Natural killer cell (primary cell): ENCODE measurements at places on chromosomes 5 and 9.

DNA sequence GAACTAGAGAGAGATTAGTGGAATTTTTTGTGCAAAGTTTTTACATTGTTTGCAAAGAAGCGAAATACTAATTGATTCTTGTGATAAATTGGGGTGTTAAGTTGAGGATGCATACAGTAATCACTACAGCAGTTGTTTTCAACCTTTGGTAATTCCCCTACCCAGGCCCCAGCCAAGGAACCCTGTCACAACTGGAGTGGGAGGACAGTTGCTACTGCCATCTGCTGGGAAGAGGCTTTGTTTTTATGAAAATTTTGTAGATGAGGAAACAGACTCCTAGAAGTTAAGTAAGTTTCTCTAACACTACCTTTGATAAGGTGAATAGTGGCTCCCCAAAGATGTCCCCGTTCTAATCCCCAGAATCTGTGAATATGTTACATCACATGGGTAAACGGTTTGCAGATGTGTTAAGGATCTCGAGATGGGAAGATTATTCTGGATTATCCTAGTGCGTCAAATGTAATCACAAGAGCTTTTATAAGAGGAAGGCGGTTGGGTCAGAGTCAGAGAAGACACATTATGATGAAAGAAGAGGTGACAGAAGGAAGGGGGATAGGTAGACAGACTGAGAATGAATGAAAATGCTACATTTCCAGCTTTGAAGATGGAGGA, 34.0 kb upstream of the PPP1R2B start:
- DNase-seq = peak; percentile 29

DNA sequence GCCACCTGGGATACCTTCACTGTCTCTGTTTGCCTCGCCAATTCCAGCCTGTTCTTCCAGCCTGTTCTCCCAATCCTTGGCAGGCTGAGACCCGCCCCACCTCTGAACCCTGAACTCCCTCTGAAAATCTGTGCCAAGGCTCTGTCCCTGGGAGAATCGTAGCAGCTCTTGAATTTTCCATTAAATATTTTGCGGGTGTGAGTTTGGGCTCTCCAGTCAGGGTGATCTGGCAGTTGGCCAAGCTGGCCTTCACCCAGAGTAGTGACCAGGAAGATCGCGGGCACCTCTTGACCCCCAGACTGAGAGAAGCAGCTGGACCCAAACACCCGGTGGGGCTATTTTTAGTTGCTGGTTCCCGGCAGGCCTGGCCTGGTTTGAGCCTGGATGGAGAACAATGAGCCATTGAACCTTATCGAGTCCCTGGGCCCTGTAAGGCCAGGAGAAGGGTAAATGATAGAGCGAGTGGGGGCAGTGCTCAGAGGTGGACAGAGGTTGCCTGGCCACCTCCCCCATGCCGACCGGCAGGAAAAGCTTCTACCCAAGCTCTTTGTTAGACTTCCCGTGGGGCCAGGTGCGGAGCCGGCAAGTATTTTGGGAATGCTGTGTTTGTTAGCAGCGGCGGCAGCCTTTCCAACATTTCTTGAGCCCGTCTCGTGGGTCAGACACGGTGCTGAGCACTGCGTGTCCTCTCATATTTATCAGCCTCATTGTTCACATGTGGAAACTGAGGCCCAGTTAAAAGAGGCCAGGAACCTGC, 146.2 kb downstream of the RGS3 start:
- no peak for DNase-seq

- DNase-seq = no peak
These were observed 134.0 kb upstream of the RASEF start for GRCh38 chr9:83196946-83197345.

- no peak for DNase-seq
These were observed 579.7 kb upstream of the ZNF608 start for GRCh38 chr5:125326150-125326510.

DNA sequence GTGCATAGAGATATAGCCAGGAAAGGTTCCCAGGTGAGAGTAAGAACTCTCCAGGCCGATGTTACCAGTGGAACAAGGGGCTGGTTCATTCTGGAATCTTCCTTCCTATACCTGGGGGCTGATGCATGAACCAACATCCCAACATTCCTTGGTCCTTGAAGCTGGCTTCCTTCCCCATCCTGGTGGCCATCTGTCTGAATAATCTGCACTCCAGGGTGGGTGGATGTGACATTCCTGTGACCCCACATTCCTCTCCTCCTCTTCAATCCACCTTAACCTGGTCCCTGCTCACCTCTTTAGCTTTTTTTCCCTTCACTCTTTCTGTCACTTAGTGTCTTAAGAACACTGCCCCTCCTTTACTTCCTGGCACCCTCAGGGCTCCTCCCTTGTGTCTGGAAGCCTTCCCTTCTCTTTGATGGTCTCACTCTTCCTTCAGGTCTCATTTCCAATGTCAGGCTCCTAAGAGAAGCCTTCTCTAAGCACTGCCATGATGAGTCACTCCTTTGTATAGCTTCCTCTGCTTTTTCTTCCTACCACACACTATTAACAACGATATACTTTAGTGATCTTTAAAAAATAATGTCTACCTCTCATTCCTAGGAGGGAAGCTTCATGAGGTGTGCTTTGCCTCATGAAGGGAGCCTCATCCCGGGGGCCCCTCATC, 80.3 kb downstream of the BOD1 start:
- DNase-seq = no peak

- DNase-seq = no peak
These were observed 286.5 kb downstream of the MAST4 start for GRCh38 chr5:66882606-66883227.

- DNase-seq = no peak
These were observed 4.6 kb upstream of the ISL1 start for GRCh38 chr5:51378448-51379330.
